ENCODE measurements at places on chromosomes 4 and X.

DNA sequence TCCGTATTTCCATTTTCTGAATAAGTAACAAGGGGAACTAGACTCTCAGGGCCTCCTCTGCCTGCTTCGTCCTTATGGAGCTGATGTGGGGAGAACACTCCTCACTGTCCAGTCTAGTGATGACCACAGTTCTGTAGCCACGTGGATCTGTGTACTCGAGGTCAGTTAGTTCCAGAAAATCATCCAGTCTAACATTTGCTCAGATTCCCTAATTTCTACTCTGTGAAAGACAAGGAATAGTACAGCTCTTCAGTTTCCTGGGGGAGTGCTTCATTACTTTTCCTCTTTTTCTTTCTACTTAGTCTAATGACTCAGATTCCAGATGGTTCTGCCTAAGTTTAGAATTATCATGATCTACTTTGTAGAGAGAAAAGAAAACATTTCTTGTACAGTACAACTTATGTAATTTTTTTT lies 82.6 kb downstream of the SORBS2 start:
- DNase-seq = no peak

DNA sequence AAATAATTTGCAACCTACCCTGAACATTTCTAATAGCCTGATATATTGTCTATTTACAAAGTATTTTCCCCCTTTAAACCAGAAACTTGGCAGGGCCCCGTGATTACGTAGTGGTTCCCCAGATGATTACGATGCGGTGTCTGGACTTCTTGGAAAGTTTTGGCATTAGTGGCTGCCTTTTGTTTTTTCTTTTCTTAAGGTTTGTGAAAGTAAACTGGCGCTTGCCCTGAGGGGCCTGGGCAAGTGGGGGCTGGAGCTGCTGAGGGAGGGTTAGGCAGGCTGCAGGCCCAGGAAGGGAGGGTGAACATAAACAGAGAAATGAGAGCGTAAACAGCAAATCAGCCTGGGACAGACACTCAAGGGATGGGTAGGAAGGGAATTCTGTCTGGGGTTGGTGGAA lies 123.6 kb upstream of the MSX1 start:
- DNase-seq = no peak

DNA sequence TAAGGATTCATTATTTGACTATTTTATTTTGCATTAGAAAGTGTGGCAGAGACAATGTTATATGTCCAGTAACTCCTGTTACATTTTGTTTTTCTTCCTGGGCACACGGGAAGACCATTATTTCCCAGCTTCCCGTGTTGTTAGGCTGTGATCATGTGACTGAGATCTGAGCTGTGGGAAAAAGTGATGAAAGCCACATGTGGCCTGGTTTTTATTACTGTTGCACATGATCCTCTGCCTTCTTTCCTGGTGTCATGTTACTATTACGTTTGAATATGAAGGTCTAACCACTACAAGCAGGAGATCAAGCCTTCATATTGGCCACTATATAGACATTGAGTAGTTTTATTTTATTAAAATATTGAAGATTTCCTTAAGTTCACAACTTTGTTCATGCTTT lies 28.2 kb upstream of the MID1 start:
- DNase-seq = no peak

- peak; percentile 78 for DNase-seq
These were observed at the start of gene USP11 for GRCh38 chrX:47232803-47233332. TSS of gene USP11 (plus strand) at chrX:47233009. CDS start at chrX:47233044, 35 bp downstream.

GRCh38 chr4:165929662-165930061 lies 56.6 kb downstream of the TLL1 start:
- DNase-seq = no peak

DNA sequence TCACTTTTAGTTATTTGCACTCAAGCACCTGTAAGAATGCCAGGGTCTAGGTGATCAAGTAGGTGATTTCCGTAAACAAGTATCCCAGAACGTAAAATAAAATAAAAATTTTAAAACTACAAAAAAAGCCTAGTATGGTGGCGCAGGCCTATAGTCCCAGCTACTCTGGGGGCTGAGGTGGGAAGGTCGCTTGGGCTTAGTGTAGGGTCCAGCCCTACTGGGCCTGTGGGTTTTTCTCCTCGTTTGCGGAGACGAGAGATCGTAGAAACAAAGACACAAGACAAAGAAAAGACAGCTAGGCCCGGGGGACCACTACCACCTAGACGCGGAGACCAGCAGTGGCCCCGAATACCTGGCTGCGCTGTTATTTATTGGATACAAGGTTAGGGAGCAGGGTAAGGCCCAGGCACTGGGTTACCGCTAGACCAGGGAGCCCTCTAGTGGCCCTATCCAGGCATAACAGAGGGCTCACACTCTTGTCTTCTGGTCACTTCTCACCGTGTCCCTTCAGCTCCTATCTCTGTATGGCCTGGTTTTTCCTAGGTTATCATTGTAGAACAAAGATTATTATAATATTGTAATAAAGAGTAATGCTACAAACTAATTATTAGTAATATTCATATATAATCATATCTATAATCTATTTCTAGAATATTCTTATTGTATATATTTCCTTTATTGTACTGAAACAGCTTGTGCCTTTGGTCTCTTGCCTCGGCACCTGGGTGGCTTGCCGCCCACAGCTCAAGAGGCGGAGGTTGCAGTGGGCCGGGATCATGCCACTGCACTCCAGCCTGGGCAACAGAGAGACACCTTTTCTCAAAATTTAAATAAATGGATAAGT lies 38.4 kb downstream of the SAGE1 start:
- no peak for DNase-seq

- no peak for DNase-seq
These were observed 54.9 kb downstream of the CASK start for GRCh38 chrX:41868392-41868977.

- no peak for DNase-seq
These were observed 8.6 kb upstream of the FGF5 start for GRCh38 chr4:80257851-80258250.

- DNase-seq = no peak
These were observed 43.8 kb downstream of the GLRA2 start for GRCh38 chrX:14573161-14573560.

DNA sequence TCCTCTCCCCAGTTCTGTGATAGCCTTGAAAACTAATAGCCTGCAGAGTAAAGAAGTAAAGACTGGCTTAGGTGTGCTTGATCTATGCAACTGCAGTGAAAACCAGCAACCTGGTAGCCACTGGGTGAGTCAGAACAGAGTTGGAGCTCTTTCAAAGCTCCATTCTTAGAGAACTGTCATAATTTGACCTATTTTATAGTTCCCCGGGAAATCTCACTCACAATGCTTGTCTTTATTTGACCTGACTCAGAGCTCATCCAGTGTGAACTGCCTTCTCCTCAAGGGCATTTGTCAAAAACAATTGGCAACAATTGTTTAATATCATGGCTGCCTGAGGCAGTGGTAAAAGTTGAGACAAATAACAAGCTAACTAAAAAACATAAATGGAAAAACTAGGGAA lies 213.0 kb upstream of the NHS start:
- DNase-seq = no peak

DNA sequence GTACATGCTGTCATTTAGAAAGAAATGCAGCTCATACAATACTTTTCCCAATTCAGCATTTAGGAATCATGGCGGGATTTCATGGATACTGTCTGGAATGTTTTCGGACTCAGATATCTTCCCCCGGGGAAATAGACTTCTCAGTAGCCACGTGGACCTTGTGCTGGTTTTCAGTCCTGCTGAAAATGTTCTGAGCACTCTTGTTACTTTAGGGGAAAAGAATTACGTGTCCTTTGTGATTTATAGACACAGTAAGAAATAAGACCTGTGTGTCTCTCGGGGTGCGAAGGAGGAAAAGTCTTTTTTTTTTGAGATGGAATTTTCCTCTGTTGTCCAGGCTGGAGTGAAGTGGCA lies 3.8 kb downstream of the CD99 start:
- DNase-seq = no peak

DNA sequence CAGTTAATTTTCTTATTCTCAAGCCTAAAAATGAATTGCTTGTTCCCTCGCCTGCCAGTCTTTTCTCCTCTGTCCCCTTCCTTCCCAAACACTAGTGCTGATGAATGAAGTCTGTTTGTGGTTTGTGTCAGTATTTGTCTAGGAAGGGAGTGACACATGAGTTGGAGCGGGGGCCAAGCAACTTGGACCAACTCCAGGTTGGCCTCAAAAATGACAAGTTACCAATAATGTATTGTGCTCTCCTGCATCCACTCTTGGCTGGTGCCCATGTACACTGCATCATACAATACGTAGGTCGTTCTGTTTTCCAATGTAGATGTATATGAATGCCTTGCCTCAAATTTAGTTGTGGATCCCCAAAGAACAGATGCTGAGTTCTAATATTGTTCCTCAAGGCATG lies 223.0 kb upstream of the GPC4 start:
- DNase-seq = no peak

GRCh38 chrX:72031634-72032033 lies 100.1 kb downstream of the RTL5 start:
- no peak for DNase-seq

GRCh38 chr4:177297785-177298391 lies 11.8 kb upstream of the NEIL3 start:
- DNase-seq = no peak

GRCh38 chrX:109886122-109886761 lies 116.7 kb upstream of the TMEM164 start:
- DNase-seq = no peak

DNA sequence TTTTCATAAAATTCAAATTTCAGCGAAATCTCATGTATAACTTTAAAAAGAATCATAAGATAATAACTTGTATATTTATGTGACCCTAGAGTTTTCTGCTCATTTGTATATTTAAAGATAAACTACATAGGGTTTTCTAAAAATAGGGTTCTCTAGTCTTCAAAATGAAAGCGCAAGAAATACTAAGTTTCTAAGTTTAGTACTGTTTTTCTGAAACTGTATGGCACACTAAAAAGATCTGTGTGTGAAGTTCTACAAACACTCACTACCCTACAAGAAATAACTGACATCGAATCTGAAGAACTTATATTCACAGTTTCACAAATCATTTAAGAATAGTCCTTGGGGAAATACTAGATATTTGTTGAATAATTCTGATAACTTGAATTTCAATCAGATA lies 38.7 kb upstream of the NDST4 start:
- no peak for DNase-seq

Measured in coronary artery (tissue), 2 donors.